EH (cell line): ENCODE measurements at places on chromosomes 2 and 18.

GRCh38 chr2:158663796-158664195 is 131.3 kb upstream of the DAPL1 start:
- no peak for DNase-seq

DNA sequence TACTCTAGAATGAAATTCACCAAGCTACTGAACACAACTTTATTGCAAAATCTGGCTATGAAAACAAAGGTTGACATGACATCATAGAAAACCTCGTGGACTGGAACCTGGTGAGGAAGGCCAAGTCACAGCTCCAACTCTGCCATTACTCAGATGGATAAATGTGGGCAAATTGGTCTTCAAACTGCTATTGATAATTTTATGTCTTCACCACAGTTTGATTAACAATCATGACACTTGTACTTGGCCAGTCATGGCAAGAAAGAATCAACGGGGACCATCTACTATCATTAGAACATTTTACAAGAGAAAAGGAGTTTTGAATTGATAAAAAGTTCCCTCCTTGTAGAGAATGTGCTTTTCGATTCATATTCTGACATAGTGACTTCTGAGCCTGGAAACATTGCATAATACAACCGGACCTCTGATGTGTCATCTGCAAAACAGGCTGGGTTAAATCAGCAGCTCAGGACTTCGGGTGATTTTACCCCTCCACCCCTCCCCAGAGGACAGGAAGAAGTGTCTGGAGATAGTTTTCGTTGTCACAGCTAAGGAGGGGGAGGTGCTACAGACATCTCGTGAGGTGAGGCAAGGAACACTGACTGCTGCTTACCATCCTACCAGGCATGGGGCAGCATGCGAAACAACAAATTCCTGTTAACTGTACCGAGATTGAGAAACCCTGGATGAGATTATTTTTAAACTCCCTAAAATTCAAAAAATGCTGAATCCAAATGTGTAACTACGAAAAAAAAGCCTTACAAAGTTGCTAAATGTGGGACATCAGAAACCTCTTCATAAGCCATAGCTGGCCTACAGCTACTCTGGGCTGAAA is 8.4 kb downstream of the L3MBTL4 start:
- peak; percentile 32 for DNase-seq

DNA sequence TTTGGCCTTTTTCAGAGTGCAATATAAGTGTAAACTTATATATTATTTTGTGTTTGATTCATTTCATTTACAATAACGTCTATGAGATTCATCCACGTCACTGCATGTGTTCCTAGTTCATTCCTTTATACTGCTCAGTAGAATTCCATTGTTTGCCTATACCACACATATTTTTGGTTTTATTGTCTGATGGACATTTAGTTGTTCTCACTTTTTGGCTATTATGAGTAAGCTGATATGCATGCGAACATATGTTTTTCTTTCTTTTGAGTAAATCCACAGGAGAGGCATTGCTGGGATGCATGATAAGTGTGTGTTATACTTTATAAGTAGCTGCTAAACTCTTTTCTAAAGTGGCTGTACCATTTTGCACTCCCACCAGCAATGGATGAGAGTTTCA is 314.8 kb upstream of the HS6ST1 start:
- peak; percentile 77 for DNase-seq

DNA sequence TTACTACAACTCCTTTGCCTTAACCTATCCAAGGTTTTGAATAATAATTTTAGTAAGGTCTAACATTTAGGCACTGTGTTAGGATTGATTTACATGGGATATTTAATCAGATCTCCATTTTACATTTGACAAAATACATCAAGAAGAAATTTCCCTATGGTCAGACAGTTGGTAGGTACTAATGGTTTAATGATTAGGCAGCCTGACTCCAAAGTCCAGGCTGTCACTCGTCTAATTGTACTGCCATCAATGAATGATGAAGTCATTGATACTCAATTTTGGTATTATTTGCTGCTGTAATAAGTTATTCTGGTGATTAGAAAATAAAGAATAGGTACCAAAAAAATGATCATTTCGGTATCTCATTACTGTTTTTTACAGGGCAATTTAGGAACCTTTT is 14.1 kb downstream of the BBS5 start:
- DNase-seq = no peak

- DNase-seq = peak; percentile 73
These were observed 471.7 kb downstream of the THSD7B start for GRCh38 chr2:137237055-137237454.

DNA sequence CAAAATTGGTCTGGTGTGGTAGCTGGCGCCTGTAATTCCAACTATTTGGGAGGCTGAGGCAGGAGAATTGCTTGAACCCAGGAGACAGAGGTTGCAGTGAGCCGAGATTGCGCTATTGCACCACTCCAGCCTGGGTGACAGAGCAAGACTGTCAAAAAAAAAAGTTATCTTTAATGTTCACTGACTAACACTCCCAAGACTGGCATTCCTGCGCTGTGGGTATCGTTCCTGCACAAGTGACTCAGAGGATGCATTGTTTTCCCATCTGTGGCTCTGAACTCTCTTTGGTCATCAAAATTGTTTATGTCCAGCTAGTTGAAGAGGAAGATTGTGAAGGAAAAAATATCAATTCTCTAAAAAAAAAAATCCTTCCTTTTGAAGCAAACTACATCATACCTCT is 539.0 kb downstream of the SOX11 start:
- no peak for DNase-seq

DNA sequence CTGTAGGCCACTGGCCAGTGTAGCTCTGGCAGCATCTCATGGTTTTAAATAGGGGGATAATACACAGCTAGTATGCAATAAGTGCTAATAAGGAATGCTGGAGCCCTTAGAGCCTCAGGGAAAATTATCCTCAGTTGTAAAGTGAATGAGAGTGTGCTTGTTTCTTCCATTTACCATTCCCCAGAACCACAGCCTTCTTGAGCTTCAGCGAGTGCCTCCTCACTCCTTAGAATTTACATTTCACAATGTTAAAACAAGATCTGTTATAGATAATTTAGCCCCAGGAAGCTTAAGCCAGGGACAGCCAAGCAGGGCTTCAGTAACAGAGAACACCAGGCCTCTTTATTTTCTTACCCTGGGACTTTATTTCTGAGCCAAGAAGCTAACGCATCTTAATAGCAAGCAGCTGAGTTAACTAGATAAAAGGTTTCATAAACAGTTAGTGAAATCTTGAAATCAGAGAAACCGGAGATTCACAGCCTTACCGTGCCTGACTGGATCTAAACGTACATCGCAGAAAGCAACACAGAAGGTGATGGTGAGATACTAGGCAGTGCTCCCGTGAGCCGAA is 535.2 kb downstream of the TDRD15 start:
- DNase-seq = peak; percentile 62

- no peak for DNase-seq
These were observed 33.6 kb upstream of the LPIN1 start for GRCh38 chr2:11712866-11713265.

- no peak for DNase-seq
These were observed 100.5 kb downstream of the KCNF1 start for GRCh38 chr2:11012131-11012693.

GRCh38 chr18:57475408-57475807 is 40.2 kb downstream of the ONECUT2 start:
- DNase-seq = no peak

GRCh38 chr18:35282353-35282752 is 7.7 kb downstream of the ZSCAN30 start:
- DNase-seq = peak; percentile 93

- peak; percentile 5 for DNase-seq
These were observed 742.6 kb upstream of the HS6ST1 start for GRCh38 chr2:129061069-129061768.

DNA sequence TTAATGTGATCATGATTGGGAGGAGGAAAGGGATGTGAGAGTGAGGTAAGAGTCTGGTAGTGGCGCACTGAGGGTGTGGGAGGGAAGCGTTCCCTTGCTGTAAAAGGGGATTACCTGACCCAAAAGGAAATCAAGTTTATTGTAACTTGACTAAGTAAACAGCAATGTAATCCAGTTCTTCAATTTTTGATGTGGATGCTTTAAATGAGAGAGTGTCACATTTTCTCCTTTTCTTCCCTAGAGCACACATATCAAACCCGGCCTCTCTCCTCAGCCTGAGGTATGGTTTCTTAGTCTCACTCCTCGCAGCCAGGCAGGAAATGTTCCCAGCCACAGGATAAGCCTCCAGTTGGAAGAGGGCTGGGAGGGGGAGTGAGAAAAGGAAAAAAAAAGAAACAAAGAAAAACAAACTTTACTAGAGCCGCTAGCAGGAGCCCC is 688 bp upstream of the ARHGAP28 start:
- DNase-seq = no peak

- peak; percentile 89 for DNase-seq
These were observed 27.2 kb downstream of the EIF2AK3 start for GRCh38 chr2:88600038-88600465.

DNA sequence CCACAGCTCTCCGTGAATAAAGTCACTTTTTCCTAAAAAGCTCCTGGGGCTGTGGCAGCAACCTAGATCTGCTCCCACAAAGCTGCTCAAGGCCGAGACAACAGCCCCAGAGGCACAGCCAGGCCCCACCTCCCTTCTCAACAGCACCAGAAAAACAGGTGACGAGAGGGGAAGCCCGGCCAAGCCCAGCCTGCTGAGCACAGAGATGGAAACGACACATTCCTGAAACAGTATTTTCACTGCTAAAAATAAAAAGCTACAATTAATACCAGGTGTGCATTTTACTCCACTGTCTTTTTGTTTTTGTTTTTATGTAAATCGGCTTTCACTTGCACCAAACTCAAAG is 199.3 kb downstream of the HDAC4 start:
- peak; percentile 19 for DNase-seq

GRCh38 chr2:174683392-174683759 is 80.9 kb downstream of the CHRNA1 start:
- DNase-seq = peak; percentile 77

GRCh38 chr2:75594596-75594995 is 33.9 kb upstream of the EVA1A start:
- no peak for DNase-seq

GRCh38 chr2:191018643-191019119 is 4.7 kb upstream of the STAT1 start:
- DNase-seq = no peak

GRCh38 chr2:41197781-41198180 is 745.9 kb upstream of the SLC8A1 start:
- DNase-seq = no peak

GRCh38 chr2:111134055-111134454 is 13.3 kb downstream of the BCL2L11 start:
- no peak for DNase-seq

GRCh38 chr2:78290581-78291214 is 734.8 kb upstream of the REG3G start:
- DNase-seq = no peak

DNA sequence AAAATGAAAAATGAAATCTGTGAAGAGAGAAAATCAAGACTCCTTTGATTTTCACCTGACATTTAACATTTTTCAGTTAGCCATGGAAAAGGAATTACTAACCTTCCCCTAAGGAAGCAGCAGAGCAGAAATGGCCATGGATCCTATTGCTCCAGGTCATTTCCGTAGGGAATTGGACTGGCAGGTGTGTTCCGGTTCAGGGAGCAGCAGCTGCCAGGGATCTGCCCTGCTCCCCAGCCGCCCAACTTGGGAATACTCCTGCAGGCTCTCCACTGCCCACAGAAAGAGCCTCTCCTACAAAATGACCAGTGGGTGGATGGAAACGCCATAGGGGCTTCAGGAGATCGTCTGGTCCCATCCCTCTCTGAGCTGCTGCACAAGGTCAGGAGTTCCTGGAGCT is 86.0 kb upstream of the MAPK4 start:
- DNase-seq = no peak

GRCh38 chr2:213150315-213151097 is 906 bp downstream of the IKZF2 start:
- peak; percentile 33 for DNase-seq

DNA sequence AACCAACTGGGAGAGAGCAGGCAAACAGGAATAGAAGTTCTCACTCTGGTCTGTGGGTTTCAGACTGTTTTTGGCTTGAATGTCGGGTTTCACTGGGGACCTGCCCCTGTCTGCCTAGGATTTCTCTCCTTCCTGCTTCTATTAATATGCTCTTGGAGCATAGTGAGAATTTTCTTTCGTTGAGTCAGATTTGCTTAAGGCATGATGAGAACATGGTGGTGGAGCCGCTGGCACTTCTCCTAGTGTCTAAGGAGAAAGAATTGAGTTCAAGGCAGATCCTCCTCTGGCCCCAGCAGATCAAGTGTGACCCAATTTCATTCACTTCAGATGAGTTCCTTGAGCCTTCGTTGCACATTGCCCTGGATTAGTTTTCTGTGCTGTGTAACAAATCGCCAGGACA is 103.9 kb upstream of the HS6ST1 start:
- DNase-seq = peak; percentile 99

DNA sequence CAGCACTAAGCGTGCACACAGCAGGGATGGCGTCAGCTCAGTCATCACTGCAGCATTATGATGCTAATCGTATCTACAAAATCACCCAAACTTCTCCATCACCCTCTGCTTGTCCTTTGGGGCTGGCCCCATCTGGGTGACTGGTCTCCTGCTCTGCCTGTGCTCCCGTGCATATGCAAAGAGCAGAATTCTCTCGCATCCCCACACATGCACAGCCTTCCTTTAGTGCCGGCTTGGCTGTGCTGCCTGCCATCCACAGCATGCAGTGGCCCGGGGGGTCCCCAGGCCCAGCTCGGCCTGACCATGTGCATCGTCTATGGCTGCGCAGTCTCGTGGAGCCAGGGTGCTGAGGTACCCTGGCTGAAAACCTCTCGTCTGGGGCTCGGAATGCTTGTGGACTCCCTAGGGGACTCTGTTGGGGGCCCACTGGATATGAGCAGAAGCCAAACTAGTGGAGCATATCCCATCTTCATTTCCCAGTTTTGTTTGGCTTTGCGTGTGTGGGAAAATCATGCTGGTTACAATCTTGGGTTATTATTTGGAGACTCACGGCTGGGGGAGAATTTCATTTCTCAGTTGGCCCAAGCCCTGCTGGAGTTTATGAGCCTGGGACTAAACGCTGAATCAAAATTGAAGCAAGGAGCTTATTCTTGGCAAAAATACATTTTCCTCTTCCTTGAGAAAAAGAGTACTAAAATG is 70.9 kb upstream of the HS6ST1 start:
- no peak for DNase-seq

DNA sequence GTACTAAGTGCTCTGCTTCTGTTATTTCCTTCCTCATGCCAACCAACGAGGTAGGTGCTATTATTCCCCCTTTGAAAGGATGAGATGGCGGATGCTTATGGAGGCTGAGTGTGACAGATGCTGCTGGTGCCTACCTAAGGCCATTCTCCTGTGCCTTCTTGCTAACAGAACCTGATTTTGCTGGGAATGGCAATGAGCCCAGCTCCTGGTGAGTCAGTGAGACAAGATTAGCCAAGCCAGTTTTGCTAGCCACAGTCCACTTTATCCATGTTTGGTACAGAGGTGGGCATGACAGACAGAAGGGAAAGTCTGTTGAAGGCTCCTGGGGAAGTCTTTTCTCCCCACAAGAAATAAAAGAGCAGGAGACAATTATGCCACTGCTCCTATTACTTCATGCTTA is 43.7 kb upstream of the TMEM163 start:
- no peak for DNase-seq

DNA sequence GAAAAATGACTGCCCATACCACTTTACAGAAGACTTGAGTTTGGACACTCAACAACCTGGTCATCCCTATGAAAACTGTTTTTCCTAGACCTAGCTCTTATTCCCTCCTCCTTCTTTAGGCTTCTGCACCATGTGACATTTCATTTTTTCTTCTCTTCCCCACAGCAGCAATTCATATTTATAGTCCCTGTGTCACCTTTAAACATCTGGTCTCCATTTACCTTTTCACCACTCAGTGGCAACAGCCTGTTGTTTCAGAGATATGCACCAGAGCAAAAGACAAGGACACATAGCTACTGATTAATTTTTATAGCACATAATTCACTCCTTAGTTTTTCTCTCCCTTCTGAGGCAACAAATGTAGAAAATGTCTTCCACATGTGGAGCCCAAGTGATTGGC is 118.7 kb downstream of the RIT2 start:
- DNase-seq = no peak
